ENCODE measurements at places on chromosomes 16 and 17. TPM values are rescaled to one million over a fixed set of nuclear protein-coding genes. Genes with fewer than 3 reads are reported as not detected.

Gene DLX4
- not detected for total RNA-seq

DNA sequence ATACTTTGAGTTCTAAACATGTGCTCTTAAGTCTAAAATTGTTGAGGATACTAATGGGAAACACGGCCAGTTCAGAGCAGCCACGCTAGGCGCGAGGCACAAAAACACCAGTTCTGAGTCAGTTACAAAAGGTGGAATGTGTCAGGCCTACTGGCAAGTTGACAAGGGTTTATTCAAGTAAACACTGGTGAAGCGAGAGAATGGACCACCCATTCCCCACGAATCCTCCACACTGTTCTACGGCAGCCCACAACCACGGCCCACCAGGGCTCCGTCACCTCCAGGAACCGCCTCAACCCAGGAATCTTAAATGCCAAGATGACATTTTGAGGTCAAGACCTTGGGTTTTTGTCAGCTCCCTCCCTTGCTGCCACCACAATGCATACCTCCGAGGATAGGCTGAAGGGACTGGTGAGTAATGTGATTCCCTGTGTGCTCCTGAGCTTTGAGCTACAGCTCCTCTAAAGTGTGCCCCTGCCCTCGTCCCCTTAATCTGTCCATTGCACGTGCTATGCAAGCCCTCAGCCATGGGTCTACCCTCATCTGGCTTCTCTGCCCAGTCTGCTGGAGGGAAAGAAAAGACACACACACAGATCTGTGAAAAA lies 28.5 kb upstream of the TRAP1 start:
- DNase-seq, result peak; percentile 18

Gene NDRG4
- total RNA-seq, result 368 TPM

- DNase-seq, result no peak
These were observed 21.1 kb downstream of the LITAF start for GRCh38 chr16:11565665-11566064.

Gene MILR1
- total RNA-seq, result 2.2 TPM

Gene C16orf92
- total RNA-seq, result not detected
